ENCODE measurements at places on chromosomes 2 and 18. TPM values are rescaled to one million over a fixed set of nuclear protein-coding genes. Genes with fewer than 3 reads are reported as not detected.
A peak's percentile ranks its signal among the peaks of the same experiment; 100 is the strongest.

RAB6C gene
- 0.17 TPM for polyA plus RNA-seq

AGPS gene
- polyA plus RNA-seq, result 7.9 TPM

RNPEPL1 gene
- 65.4 TPM for polyA plus RNA-seq

ASPRV1 gene
- polyA plus RNA-seq, result 2.1 TPM

SNED1 gene
- polyA plus RNA-seq, result 3.0 TPM

PPP1R1C gene
- polyA plus RNA-seq, result 2.5 TPM

CAD gene
- polyA plus RNA-seq, result 8.8 TPM

GPR155 gene
- polyA plus RNA-seq, result 8.1 TPM

MARCO gene
- 0.65 TPM for polyA plus RNA-seq

SLC30A3 gene
- not detected for polyA plus RNA-seq

SLC9A2 gene
- 5.6 TPM for polyA plus RNA-seq

- DNase-seq, result no peak
These were observed 6.8 kb downstream of the COLEC11 start for GRCh38 chr2:3601561-3602271.

DNA sequence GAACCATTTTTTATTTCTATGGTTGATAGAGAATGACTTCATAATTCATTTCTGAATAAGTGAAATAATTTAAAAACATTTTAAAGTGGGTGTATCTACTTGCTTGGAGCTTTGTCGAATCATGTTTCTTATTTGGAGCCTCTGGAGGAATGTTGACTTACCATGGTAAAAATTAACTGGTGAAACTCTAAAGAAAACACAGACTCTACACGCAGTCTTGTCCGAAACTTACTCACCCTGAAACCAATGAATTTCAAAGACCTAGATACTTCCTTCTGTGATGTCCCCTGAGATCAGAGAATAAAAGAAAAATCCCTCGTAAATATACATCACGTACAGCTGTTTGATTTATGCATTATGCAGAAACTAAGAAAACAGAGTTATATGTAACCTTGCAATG is 665.2 kb upstream of the NRXN1 start:
- DNase-seq, result peak; percentile 36

GRCh38 chr18:69817335-69817940 is 130.2 kb downstream of the CD226 start:
- no peak for DNase-seq

- DNase-seq, result no peak
These were observed 251.5 kb downstream of the GPD2 start for GRCh38 chr2:156687715-156688114.

GRCh38 chr2:9285921-9286320 is 79.3 kb downstream of the ASAP2 start:
- DNase-seq, result no peak

DNA sequence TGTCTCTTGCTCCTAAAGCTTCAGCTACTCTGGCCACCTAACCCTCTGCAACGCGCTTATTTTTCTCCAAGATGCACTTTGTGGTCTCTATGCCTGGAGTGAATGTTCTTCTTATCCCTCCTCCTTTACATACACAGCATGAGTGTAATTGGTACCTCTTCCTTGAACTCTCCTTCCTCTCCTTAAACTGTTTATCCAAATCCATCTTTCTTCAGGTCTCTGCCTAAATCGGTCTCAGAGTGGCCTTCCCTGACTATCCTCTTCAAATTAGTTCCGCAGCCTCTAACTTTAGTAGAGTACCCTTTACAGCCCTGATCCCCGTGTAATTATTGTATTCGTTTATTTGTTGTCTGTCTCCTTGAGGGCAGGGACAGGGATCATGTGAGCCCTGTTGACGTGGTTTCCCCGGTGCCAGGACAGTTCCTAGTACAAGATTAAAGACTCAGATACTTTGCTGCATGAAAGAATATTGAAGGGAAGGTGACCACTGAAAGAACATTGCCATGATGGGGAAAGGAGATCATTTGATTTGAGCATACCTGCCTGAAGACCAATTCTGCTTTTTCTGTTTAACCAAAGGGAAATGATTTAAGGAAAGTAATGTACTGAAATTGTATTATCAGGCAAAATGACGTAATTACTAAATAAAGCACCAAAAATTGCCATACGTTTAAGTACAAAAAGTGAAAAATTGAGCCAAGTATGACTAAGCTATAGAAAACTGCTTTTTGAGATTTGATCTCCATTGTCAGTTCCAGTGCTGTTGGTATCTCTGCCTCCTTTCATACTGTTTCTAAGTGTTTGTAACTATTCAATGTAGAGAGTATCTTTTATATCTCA is 1.2 kb downstream of the CNOT9 start:
- no peak for DNase-seq

GRCh38 chr2:120934574-120935338 is 199.1 kb downstream of the GLI2 start:
- no peak for DNase-seq

- no peak for DNase-seq
These were observed 135.5 kb upstream of the FANCL start for GRCh38 chr2:58376592-58376991.

- peak; percentile 26 for DNase-seq
These were observed 295.2 kb downstream of the NDUFA10 start for GRCh38 chr2:239729681-239730566.

DNA sequence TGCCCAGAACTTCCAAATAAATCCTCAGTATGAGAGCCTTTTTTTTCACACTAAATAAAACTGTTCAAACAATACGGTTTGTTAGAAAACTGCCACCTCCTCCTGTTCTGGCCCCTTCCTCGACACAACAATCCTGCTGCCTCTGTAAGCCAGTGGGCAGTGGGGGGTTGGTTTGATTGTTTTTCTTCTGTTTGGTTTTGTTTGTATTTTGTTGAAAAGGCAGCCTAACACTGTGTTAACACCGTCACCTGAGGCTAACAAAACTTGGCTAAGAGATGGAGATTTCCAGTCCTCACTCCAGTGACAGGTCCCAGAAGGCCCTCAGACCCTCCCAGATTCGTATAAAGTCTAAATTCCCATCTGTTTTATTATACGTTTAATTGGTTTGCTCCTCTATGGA is 402.1 kb downstream of the ZNF521 start:
- DNase-seq, result no peak

DNA sequence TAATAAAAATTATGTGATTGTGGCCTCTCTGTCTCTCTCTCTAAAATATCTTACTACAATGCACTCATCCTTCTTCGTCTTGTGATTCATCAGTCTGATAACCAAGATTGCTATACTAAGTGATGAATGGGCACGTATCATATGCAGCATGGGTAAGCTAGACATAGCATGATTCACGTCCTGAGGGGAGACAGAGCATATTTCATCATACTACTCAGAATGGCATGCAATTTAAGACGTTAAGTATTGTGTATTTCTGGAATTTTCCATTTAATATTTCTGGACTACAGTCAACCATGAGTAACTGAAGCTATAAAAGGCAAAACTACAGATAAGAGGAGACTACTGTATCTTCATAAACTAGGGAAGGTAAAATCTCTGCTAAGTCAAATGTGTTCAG is 97.0 kb upstream of the CD226 start:
- no peak for DNase-seq

- DNase-seq, result no peak
These were observed 9.0 kb downstream of the TM4SF20 start for GRCh38 chr2:227370092-227370491.

GRCh38 chr2:240646176-240646899 is 21.1 kb downstream of the GPR35 start:
- no peak for DNase-seq

GRCh38 chr18:79507546-79508480 is 112.1 kb downstream of the NFATC1 start:
- peak; percentile 93 for DNase-seq

GRCh38 chr2:62526531-62527381 is 20.8 kb upstream of the TMEM17 start:
- no peak for DNase-seq

GRCh38 chr18:63319383-63320122 is at the start of gene BCL2:
BCL2 (minus strand) TSS chr18:63319769.
- peak; percentile 76 for DNase-seq

- no peak for DNase-seq
These were observed 47.8 kb upstream of the CREB1 start for GRCh38 chr2:207481924-207482323.

GRCh38 chr2:9230881-9231280 is 24.3 kb downstream of the ASAP2 start:
- no peak for DNase-seq

GRCh38 chr2:10372203-10372861 is 69.6 kb downstream of the HPCAL1 start:
- no peak for DNase-seq

DNA sequence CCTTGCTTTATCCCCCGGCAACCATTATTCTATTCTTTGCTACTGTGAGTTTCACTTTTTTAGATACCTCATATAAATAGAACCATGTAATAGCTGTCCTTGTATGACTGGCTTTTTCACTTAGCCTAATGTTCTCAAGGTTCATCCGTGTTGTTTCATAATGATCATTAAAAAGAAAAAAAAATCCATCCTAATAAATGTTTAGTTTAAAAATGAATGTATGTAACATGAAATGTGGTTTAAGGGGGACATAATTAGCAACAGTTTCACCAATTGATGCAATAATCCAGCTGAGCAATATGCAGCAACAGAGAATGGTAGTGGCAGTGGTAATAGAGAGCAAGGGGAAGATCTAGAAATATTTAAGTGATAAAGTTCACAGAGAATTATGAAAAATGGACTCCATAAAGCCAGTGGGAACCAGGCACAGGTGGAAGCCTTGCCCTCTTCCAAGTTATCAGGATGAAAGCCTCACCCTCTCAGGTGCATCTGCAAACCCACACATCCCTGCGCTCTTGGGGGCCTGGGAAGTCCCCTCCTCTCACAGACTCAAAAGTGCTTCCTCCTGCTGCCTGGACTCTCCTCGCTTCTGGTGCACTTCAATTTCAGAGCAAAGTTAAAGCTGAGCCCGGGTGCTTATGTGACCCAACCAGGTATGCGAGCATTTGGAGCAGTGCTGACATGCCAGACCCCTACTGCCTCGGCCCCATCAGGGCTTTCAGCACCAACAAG is 1403.3 kb upstream of the SLC39A10 start:
- no peak for DNase-seq

DNA sequence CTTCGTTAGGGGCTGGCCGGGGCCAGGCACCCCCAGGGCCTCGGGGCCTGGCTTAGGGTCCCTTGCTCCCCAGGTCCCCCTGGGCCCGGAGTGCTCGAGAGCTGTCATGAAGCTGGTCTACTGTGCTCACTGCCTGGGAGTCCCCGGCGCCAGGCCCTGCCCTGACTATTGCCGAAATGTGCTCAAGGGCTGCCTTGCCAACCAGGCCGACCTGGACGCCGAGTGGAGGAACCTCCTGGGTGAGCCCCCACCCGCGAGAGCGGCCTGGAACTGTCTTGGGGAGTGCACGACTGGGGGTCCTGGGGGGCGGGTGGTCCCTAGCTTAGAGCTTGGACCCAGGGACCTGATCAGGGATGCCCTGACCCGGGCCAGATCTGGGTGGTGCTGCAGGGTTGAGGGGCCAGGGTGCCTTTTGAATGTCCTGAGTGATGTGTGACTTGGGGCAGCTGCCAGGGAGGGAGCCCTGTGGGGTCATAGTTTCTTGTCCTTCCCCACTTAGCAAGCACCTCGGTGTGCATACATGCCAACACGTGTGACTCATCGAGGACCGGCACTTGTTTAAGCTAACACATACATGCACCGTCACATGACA is 27.9 kb downstream of the GPC1 start:
- peak; percentile 48 for DNase-seq

DNA sequence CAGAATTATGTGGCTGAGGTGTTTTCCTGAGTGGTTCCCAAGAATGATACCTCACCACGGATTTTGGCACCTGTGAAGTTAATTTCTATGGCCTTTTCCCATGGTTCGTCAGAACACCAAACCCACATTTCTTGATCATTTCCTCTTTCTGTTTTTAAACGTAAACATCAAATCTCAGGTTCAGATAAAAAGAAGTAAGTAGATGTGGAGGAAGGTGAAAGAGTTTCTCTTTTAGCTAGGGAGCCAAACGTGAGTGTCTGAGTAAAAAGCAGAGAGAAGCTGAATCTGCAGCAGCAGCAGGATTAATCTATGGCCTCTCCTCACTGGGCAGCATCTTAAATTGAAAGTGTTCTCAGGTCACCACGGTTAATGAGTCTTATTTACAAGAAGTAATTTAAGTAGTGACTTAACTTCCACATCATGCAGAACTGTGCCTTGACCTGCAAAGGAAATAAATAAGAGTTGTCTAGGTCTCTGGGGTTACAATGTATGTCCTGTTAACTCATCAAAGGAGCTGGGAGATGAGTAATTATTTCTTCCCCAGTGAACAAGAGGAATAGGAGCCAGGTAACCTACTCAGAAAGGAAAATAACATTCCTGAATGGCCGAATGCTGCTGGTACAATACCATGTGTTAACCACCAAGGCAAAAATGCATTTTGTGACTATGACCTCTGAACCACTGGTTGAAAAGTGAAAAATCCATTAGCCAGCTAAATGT is 139.6 kb upstream of the NETO1 start:
- DNase-seq, result peak; percentile 66

- DNase-seq, result no peak
These were observed 188.8 kb downstream of the TSN start for GRCh38 chr2:121944072-121944831.

GRCh38 chr2:72824224-72824842 is 1.5 kb downstream of the EXOC6B start:
- DNase-seq, result no peak

- no peak for DNase-seq
These were observed 69.5 kb upstream of the ZSWIM2 start for GRCh38 chr2:186918495-186918894.
